ENCODE measurements at places on chromosomes 11 and 22. TPM values are rescaled to one million over a fixed set of nuclear protein-coding genes. Genes with fewer than 3 reads are reported as not detected.

DNA sequence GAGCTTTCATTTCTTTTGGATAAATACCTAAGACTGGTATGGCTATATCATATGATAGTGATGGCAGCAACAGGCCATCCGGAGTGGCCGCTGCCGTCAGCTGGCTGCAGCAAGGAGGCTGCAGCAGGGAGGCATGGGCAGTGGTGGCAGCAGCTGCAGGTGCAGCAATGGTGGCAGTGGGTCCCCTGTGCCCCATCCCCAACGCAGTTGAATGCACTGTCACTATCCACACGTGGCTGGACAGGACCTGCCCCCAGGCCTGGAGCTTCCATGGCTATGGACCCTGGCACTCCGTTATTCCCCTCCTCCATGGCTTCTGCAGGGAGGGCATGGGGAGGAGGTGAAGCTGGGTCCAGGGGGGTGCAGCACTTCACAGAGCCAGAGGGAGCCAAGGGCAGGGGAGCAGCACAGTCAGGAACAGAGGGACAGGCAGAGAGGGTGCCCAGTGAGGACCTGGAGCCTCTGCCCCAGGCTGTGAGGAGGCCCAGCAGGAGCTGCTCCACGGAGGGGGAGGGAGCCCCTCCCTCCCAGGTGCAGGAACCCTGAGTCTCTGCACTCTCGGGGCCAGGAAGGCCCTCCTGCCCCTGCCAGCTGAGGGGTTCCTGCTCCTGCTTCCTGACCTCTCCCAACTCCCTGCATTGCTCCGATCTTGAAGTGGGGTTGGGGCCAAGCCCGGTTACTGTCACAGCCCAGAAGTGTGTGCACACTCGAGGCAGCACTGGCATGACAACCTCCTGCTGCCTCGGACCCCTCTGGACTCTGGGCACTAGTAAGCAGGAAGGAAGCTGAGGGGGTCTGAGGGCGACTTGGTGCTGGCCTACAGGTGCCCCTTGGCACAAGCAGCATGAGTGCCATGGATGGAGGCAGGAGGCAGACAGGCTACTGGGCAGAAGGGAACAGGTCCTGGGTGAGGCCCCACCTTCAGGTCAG lies 466.3 kb downstream of the GUCY1A2 start:
- DNase-seq, result no peak
- no peak overlapping the region for H3K4me3 ChIP-seq
- no peaks in the 10 kb centered on the region for H3K36me3 ChIP-seq
- H3K27me3 ChIP-seq, result no peaks in the 10 kb centered on the region
- H3K27ac ChIP-seq, result no peak overlapping the region
- H3K4me1 ChIP-seq, result no peaks in the 10 kb centered on the region

- no peaks in the 10 kb centered on the region for H3K4me1 ChIP-seq
- no peak overlapping the region for H3K27ac ChIP-seq
- H3K4me3 ChIP-seq, result no peak overlapping the region
- H3K27me3 ChIP-seq, result no peaks in the 10 kb centered on the region
- DNase-seq, result no peak
- no peaks in the 10 kb centered on the region for H3K36me3 ChIP-seq
These were observed 341.8 kb upstream of the CCDC179 start for GRCh38 chr11:23201936-23202522.

GRCh38 chr11:44957776-44958564 lies 7.3 kb upstream of the TP53I11 start:
- no peak overlapping the region for H3K4me3 ChIP-seq
- no peaks in the 10 kb centered on the region for H3K36me3 ChIP-seq
- H3K27me3 ChIP-seq, result no peaks in the 10 kb centered on the region
- peaks cover 21% of the 10 kb centered on the region for H3K4me1 ChIP-seq

DNA sequence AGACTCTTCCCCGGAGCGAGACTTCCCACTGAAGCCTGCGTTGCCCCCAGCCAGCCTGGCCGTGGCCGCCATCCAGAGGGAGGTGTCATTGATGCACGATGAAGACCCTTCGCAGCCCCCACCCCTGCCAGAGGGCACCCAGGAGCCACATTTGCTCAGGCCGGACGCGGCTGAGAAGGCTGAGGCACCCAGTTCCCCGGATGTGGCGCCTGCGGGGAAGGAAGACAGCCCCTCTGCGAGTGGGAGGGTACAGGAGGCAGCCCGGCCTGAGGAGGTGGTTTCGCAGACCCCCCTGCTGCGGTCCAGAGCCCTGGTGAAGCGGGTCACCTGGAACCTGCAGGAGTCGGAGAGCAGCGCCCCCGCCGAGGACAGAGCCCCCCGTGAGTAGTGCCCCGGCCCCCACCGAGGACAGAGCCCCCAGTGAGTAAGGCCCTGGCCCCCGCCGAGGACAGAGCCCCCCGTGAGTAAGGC lies 6.4 kb downstream of the IRF7 start:
- H3K36me3 ChIP-seq, result peaks cover 90% of the 10 kb centered on the region
- H3K27ac ChIP-seq, result no peak overlapping the region
- DNase-seq, result no peak

DNA sequence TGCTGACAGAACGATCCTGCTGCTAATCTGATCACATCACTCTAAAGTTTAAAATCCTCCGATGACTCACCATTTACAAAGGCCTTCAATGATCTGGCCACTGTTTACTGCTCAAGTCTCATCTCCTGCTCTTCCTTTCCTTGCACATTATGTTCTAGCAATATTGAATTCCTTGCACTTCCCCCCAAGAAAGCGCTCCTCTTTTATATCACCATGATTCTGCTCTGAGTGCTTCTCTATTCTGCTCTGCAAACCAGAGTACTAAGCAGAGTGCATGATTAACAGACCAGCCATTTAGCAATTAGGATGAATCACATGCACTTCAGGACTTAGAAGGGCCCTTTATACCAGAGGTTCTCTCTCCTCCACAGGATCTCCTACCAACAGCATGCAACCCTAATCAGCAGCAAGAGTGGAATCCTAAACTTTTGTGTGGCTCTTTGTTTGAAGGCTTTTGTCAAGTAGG lies 1122.8 kb upstream of the CCDC90B start:
- H3K36me3 ChIP-seq, result no peaks in the 10 kb centered on the region
- no peak for DNase-seq
- no peaks in the 10 kb centered on the region for H3K4me1 ChIP-seq
- no peaks in the 10 kb centered on the region for H3K27me3 ChIP-seq
- no peak overlapping the region for H3K4me3 ChIP-seq
- H3K27ac ChIP-seq, result no peak overlapping the region

DNA sequence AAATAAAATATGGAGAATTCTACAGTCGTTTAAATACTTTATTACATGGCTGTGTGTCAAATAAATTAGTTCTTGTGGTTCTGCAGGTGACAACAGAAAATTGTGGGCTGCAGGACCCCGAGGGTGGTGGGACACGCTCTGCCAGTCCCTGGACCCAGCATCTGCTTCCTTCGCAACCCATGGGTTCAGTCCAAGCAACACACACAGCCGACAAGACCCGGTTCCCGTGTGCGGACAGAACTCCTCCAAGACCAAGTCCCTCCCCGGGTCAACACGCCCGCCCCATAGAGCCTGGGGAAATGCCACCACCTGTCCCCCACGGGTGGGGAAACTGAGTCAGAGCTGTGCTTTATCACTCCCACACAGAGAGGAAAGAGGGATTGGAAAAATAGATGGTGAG lies 238.9 kb downstream of the BRD1 start:
- no peak for DNase-seq
- no peaks in the 10 kb centered on the region for H3K36me3 ChIP-seq
- H3K4me3 ChIP-seq, result no peak overlapping the region

DNA sequence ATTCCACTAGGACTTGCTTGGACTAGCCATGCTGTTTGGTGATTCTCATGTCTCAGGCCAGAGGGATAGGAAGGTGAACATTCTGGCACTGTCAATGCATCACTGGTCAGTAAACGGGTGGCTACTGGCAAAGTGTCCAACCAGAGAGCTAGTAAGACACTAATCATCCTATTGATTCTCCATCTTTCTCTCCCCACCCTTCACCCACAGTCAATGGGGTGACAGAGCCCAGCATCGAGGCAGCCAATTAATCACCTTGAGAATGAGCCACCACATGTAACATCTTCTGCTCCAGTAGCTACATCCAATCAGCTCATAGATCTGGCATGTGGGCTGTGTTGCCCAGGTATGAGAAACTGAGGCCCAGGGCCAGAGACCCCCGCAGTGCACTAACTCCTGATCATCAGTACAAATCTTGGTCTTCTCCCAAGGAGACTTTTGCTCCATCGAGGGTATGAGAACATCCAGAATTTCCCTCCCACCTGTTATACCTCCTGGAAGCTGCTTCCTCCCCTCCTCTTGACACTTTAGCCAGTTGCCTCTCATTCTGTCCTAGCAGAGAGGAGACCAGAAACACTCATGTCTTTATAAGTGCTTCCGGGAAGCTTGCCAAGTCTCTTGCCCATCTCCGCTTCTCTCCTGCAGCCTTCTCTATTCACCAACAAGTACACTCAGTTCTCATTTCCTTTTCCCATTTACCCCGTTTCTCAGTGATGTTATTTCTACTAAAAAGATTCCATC lies 17.0 kb downstream of the HTR3A start:
- no peak overlapping the region for H3K4me3 ChIP-seq
- H3K27ac ChIP-seq, result no peak overlapping the region
- no peaks in the 10 kb centered on the region for H3K36me3 ChIP-seq

Gene MPZL3
- 6.3 TPM for total RNA-seq

Gene TSGA10IP
- total RNA-seq, result not detected
